Panc1 (cell line): ENCODE measurements at places on chromosomes 4 and X. TPM values are rescaled to one million over a fixed set of nuclear protein-coding genes. Genes with fewer than 3 reads are reported as not detected.

- no peaks in the 10 kb centered on the region for H3K4me1 ChIP-seq
- no peaks in the 10 kb centered on the region for H3K36me3 ChIP-seq
- no peaks in the 10 kb centered on the region for H3K27me3 ChIP-seq
- H3K27ac ChIP-seq = no peak overlapping the region
- no peak for DNase-seq
- H3K4me3 ChIP-seq = no peak overlapping the region
Observed at GRCh38 chr4:52014903-52015302, 5.3 kb downstream of the LRRC66 start.

DNA sequence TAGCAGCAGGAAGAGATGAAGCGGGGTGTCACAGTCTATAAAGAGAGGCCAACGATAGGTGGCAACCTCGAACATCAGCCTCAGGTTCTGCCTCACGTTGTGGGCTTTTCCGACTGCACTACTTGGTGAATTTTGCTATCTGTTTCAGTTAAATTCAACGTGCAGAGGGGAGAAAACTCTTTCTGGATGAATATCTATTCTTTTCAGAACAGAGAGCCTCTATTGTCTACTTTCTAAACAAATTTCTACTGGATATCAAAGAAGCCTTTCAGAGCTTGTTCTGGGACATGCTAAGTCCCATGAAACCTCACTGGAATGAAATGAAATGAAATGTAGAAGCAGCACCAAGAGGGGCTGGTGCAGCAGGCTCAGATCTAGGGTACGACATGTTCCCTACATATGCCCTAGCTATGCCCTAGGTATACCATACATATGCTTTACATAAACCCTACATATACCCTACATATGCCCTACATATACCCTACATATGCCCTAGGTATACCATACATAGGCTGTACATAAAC lies 116.5 kb upstream of the TRIM2 start:
- no peaks in the 10 kb centered on the region for H3K27me3 ChIP-seq
- no peak for DNase-seq
- H3K4me1 ChIP-seq = 0 out of 2 replicates have a peak, but pooled peaks cover 3% of the 10 kb centered on the region
- H3K4me3 ChIP-seq = no peak overlapping the region
- H3K27ac ChIP-seq = no peak overlapping the region

DNA sequence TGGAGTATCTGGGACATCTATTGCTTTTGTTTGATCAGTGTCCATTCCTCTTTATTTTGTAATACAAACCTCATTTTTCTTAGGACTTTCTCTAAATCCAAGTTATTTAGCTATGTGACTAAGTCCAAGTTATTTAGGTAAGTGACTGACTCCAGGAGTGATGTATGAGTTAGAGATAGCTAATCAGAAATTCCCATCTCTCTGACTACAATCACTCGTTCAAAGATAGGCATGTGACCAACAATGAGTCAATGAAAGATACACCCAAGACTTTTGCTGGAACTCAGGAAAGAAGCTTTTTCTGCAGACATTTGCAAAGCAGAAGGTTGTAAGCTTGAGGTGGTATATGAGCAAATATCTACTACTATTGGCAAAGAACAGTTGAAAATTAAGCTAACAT lies 72.5 kb upstream of the KCNIP4 start:
- no peaks in the 10 kb centered on the region for H3K27me3 ChIP-seq
- H3K36me3 ChIP-seq = no peaks in the 10 kb centered on the region
- no peak overlapping the region for H3K27ac ChIP-seq
- no peaks in the 10 kb centered on the region for H3K4me1 ChIP-seq

The SLC34A2 gene
- total RNA-seq = 0.77 TPM

DNA sequence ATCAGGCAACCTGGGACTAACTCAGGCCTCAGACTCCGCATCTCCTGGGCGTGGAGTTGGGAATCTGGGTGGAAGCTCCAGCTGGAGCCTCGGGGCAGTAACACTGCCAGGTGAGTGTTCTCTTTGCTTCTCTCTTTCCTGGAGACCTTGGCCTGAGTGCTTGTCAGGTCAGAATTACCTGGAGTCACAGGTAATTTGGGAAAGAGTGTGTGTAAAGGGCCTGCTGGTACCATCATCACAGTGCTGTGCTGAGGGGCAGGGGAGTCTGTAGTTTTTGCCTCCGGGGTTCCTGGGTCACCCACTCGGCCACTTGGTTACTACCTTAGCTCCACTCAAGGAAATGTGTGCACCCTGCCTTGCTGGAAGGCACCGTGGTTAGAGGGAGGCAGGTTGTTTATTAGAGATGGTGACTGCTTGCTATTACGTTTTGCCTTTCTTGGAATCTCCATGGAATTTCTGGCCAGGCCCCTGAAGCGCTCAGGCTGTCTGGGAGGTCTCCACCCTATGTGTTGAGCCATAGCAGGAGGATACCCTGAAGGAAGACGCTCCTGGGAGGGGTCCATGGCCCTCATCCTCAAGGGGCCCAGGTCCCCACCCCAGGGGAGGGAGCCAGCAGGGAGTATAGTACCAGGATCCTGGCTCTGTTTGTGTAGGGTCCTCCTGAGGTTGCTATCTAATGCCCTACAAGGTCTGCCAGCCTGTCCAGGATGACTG lies 2.9 kb downstream of the GPR78 start:
- H3K27ac ChIP-seq = no peak overlapping the region
- no peaks in the 10 kb centered on the region for H3K4me1 ChIP-seq
- H3K4me3 ChIP-seq = no peak overlapping the region
- no peaks in the 10 kb centered on the region for H3K36me3 ChIP-seq
- no peak for DNase-seq

GRCh38 chr4:107600436-107600835 lies 119.6 kb downstream of the PAPSS1 start:
- H3K4me3 ChIP-seq = no peak overlapping the region
- H3K36me3 ChIP-seq = no peaks in the 10 kb centered on the region
- H3K27me3 ChIP-seq = no peaks in the 10 kb centered on the region
- DNase-seq = no peak
- no peak overlapping the region for H3K27ac ChIP-seq
- H3K4me1 ChIP-seq = no peaks in the 10 kb centered on the region; the same call in 1 of the 2 replicates

The MAOA gene
- total RNA-seq = 0.23 TPM

DNA sequence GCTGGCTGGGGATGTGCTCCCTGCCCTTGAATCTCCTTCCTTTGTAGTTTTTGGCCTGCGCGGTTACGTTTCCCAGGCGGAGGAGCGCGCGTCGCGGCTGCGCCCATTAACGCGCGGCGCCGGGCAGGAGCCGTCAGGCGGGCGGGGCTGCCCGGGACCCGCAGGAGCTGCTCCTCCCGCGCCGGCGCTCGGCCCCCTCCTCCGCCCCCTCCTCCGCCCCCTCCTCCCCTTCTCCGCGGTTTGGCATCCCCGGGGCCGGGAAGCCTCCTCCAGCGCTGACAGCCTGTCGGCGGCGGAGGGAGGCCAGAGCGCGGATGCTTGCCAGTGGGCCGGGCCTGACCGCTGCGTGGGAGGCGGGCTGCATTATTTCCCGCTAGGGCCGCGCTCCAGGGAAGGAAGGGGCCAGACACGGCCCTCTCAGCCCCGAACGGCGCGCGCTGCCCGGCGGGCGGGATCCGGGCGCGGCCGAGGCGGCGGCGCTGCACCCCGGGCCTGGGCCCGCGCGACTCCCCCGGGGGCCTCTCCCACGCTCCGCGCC lies at the start of gene DCLK2:
TSS of gene DCLK2 (plus strand) at position 405 of the 538 bp plus-strand sequence. CDS start 583 bp downstream, outside the sequence.
- no peaks in the 10 kb centered on the region for H3K36me3 ChIP-seq
- peaks cover 24% of the 10 kb centered on the region for H3K4me1 ChIP-seq
- H3K27me3 ChIP-seq = no peaks in the 10 kb centered on the region

The PGAM4 gene
- total RNA-seq = not detected

The GSX2 gene
- total RNA-seq = not detected

The RTL3 gene
- not detected for total RNA-seq

The HTN3 gene
- total RNA-seq = not detected

DNA sequence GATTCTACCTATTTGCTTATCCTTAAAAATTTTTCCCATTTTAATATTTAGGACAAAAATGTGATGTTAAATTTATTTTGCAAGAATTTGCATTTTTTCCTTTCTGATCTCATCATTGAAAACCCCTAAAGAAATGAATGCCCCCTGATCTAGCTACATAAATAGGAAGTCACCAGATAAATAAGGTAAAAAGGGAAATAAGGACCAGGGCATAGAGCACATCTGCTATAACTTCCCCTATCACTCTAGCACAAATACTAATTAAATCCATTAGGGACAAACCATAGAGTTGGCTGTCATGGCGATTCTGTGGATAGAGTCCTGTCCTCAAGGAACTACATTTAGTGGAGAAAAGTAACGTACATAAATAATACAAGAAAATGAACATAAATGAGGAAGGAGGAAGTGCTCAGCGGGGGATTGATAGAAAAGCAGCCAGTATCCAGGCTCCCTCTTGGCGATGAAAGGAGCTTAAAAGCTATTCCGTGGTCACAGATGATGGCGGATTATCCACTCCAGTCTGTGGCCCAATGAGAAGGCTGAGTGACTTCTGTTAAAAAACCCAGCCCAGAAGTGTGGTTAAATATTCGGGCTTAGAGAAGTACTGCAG lies 76.9 kb upstream of the RPL34 start:
- no peak for DNase-seq
- no peak overlapping the region for H3K4me3 ChIP-seq

- DNase-seq = no peak
- peaks cover 4% of the 10 kb centered on the region; the same call in 1 of the 2 replicates for H3K36me3 ChIP-seq
- H3K4me3 ChIP-seq = peak overlapping the region; percentile 82
- H3K4me1 ChIP-seq = peaks cover 12% of the 10 kb centered on the region
- H3K27me3 ChIP-seq = no peaks in the 10 kb centered on the region
- H3K27ac ChIP-seq = peak overlapping the region; percentile 95
Observed at GRCh38 chr4:102868153-102868780, 525 bp upstream of the CISD2 start.

GRCh38 chr4:128347930-128348660 lies 60.5 kb upstream of the PGRMC2 start:
- H3K36me3 ChIP-seq = no peaks in the 10 kb centered on the region
- no peak for DNase-seq

The CFAP47 gene
- 0.05 TPM for total RNA-seq

DNA sequence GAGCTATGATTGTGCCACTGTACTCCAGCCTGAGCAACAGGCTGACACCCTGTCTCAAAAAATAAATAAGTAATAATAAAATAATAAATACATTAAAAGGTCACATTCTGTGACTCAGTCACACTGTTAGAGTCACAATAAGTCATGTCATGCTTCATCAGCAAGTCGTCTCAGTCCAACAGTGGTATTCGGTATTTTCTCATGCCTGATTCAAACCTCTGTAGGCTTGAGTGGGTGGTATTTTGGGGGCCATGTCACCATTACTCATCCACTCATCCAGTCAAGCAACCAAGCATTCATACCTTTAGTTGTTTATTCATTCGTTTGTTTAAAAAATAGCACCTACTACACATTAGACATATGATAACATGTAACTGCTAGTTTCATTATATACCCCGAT lies 46.9 kb downstream of the SUPT20HL2 start:
- H3K27me3 ChIP-seq = no peaks in the 10 kb centered on the region
- DNase-seq = no peak
- no peak overlapping the region for H3K4me3 ChIP-seq
- H3K4me1 ChIP-seq = no peaks in the 10 kb centered on the region

DNA sequence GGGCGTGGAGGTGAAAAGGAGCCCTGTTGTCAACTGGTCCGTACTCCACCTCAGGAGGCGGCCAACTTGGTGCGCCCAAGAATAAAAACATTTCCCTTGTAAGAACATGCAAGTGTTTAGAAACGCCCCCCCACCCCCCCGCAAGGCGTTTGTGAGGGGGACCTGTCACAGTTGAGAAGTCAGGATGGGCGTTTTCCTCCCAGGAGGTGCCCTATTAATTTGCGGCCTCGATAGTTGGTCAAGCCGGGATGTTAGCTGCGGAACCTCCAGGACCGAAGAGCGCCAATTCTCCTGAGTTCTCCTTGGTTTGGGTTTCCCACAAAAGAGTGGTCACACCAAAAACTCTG lies 651 bp upstream of the SAP30 start:
- peak overlapping the region; percentile 99 for H3K4me3 ChIP-seq
- no peak for DNase-seq
- H3K36me3 ChIP-seq = peaks cover 5% of the 10 kb centered on the region
- H3K27ac ChIP-seq = peak overlapping the region; percentile 93
- H3K27me3 ChIP-seq = no peaks in the 10 kb centered on the region
- no peaks in the 10 kb centered on the region for H3K4me1 ChIP-seq

The IDS gene
- 78.7 TPM for total RNA-seq

- no peak overlapping the region for H3K4me3 ChIP-seq
- H3K36me3 ChIP-seq = no peaks in the 10 kb centered on the region
- DNase-seq = no peak
- H3K27me3 ChIP-seq = no peaks in the 10 kb centered on the region
- H3K4me1 ChIP-seq = no peaks in the 10 kb centered on the region
- H3K27ac ChIP-seq = no peak overlapping the region
Observed at GRCh38 chrX:155134255-155134654, 62.9 kb downstream of the BRCC3 start.

The UGT2B15 gene
- total RNA-seq = 0.13 TPM

GRCh38 chr4:123597586-123597985 lies 201.0 kb downstream of the SPRY1 start:
- H3K4me3 ChIP-seq = no peak overlapping the region
- H3K36me3 ChIP-seq = no peaks in the 10 kb centered on the region
- H3K27me3 ChIP-seq = no peaks in the 10 kb centered on the region
- no peak for DNase-seq

DNA sequence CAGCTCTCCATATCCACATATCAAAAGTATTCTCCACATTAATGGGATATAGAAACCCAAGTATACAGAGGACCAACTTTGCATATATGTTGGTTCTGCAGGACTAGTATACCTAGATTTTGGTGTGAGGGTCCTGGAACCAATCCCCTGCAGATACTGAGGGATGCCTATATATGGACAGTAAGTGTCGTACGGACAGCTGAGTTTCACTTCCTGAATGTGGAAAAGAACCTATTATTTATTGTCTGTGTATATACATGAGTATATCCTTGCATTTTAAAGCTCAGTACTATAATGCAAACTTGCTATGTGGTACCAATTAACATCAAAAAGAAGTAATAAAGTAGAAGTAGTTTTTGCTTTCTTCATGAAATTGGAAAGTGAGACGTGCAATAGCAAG lies 101.9 kb downstream of the FBXW7 start:
- no peaks in the 10 kb centered on the region for H3K36me3 ChIP-seq
- DNase-seq = no peak
- no peaks in the 10 kb centered on the region for H3K4me1 ChIP-seq
- no peak overlapping the region for H3K27ac ChIP-seq
- H3K27me3 ChIP-seq = no peaks in the 10 kb centered on the region
- no peak overlapping the region for H3K4me3 ChIP-seq

- H3K4me3 ChIP-seq = no peak overlapping the region
- no peak overlapping the region for H3K27ac ChIP-seq
- H3K4me1 ChIP-seq = no peaks in the 10 kb centered on the region
Observed at GRCh38 chrX:69036674-69037573, 128.3 kb downstream of the PJA1 start.

The CABS1 gene
- total RNA-seq = not detected

The MAGEA2 gene
- 0.28 TPM for total RNA-seq

- H3K4me3 ChIP-seq = no peak overlapping the region
- H3K27ac ChIP-seq = no peak overlapping the region
- H3K36me3 ChIP-seq = no peaks in the 10 kb centered on the region
- H3K27me3 ChIP-seq = no peaks in the 10 kb centered on the region
Observed at GRCh38 chr4:140764785-140765392, 8.7 kb upstream of the TBC1D9 start.

GRCh38 chr4:102120846-102121245 lies 224.4 kb downstream of the SLC39A8 start:
- no peak overlapping the region for H3K27ac ChIP-seq
- no peaks in the 10 kb centered on the region for H3K36me3 ChIP-seq
- DNase-seq = no peak
- H3K4me3 ChIP-seq = no peak overlapping the region
- no peaks in the 10 kb centered on the region for H3K4me1 ChIP-seq

- H3K4me1 ChIP-seq = no peaks in the 10 kb centered on the region
- H3K27me3 ChIP-seq = peaks cover 15% of the 10 kb centered on the region
- H3K27ac ChIP-seq = no peak overlapping the region
- no peaks in the 10 kb centered on the region; the same call in 1 of the 2 replicates for H3K36me3 ChIP-seq
Observed at GRCh38 chr4:153790962-153791551, 2.2 kb upstream of the SFRP2 start.
